ENCODE measurements at places on chromosomes 7 and 10.

- DNase-seq: no peak
Measured at GRCh38 chr7:68009716-68010115, 1013.1 kb downstream of the TYW1 start.

- DNase-seq: no peak
Measured at GRCh38 chr10:30454744-30455510, 20.9 kb downstream of the MAP3K8 start.

GRCh38 chr7:100675581-100676350 is 2.2 kb downstream of the GNB2 start:
- DNase-seq: peak; percentile 80

- peak; percentile 54 for DNase-seq
Measured at GRCh38 chr10:76133597-76134255, 702.3 kb downstream of the LRMDA start.

- peak; percentile 47 for DNase-seq
Measured at GRCh38 chr10:125157505-125157904, 2.9 kb downstream of the CTBP2 start.

GRCh38 chr7:139596626-139597025 is 73.1 kb downstream of the CLEC2L start:
- DNase-seq: no peak

DNA sequence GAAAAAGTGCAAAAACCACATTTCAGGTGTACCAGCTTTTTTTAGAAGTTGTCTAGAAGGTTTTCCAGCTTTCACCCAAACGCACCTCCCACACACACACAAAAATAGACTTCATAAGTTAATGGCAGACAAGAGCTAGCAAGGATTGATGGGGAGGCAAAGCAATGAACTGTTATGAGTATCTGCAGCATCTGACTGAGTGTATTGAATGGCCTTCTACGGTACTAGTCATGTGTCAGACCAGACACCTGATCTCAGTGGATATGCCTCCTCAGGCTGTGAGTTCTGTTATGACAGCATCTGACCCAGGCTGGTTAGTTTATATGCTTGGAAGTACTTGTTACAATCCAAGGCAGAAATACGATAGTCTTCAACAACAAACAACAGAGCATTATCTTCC is 406.1 kb upstream of the AUTS2 start:
- DNase-seq: no peak

- DNase-seq: no peak
Measured at GRCh38 chr10:72932259-72933015, 22.2 kb downstream of the PLA2G12B start.

GRCh38 chr7:151599401-151600227 is 79.9 kb upstream of the RHEB start:
- peak; percentile 72 for DNase-seq

- DNase-seq: no peak
Measured at GRCh38 chr10:55441777-55442176, 640.7 kb upstream of the PCDH15 start.

GRCh38 chr10:14742382-14742781 is 32.3 kb downstream of the FAM107B start:
- DNase-seq: no peak

DNA sequence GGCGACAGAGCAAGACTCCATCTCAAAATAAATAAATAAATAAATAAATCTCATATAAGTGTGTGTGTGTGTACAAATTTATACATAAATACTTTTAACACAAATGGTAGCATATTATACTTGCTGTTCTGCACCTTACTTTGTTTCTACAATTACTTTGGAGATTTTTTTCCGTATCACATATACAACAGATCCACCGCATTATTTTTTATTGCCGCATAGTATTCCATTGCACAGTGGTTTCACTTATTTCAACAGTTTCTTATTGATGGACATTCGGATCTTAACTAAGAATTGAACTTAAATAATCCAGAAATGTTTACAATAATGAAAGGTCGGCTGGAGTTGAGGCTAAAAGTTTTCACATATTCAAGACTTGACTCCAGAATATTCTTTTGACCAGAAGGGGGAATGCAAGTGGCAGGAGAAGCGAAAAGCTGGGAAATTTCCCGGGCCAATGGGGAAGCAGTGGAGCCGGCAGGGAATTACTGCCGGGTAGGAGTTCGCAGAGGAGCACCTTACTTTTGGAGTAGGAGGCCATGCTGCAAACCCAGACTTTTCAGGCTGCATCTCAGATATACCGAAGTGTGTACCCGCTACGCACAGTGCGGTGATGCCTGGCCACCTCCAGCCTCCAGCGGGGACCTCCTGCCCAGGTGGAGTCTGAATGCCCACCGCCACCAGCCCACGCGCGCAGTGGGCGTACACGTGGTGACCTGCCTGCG is 415 bp upstream of the CNNM1 start:
- no peak for DNase-seq

DNA sequence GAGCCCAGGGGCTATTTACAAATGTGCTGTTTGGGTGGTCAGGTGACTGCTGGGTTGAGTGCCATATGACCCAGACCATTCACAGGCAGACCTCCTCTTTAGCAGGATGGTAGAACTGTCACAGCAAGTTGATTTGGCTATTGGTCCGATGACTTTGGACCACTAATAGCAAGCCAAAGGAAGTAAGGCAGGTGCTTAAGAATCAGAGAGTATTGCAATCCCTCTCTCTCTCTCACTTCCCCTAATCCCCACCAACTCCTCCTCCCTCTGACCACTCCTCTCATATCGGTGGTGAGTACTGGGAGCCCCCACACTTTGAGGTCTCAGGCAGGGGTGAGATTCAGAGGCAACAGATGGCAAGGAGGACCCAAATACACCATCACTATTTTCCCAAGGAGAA is 165.3 kb downstream of the TRIL start:
- no peak for DNase-seq

- no peak for DNase-seq
Measured at GRCh38 chr10:71205468-71205867, 6.9 kb upstream of the UNC5B start.

DNA sequence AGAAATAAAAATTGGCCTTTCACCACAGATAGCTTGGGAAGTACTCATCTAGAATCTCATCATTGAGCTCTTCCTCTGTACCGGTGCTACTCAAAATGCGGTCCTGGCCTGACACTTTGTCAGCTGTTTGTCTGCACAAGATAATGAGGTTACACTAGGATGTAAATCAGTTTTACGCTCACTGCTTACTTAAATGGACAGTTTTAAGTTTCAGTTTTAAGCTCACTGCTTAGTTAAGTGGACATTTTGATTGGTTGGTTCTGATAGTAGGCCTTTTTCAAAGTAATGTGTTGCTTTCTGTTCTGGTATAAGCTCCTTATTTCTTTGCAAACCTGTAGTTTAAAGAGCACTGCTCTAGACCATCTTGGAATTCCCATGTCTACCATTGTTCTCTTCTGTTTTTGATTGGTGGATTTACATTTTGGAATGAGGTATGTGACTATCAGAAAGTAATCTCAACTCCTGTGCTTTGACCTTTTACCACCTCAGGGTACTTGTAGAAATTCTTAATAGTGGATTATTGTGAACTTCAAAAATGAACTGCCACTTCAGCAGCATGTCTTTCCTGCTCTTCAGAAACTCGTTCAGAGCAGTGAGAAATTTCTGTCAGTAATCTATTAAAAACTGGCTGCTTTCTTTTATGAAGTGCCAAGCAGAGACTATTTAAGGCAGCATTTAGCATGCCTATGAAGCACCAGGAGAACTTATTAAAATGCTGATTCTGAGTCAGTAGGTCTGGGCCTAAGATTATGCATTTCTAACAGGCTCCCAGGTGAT is 55.0 kb downstream of the C1GALT1 start:
- no peak for DNase-seq

GRCh38 chr10:20181434-20181833 is 365.2 kb downstream of the PLXDC2 start:
- DNase-seq: no peak

DNA sequence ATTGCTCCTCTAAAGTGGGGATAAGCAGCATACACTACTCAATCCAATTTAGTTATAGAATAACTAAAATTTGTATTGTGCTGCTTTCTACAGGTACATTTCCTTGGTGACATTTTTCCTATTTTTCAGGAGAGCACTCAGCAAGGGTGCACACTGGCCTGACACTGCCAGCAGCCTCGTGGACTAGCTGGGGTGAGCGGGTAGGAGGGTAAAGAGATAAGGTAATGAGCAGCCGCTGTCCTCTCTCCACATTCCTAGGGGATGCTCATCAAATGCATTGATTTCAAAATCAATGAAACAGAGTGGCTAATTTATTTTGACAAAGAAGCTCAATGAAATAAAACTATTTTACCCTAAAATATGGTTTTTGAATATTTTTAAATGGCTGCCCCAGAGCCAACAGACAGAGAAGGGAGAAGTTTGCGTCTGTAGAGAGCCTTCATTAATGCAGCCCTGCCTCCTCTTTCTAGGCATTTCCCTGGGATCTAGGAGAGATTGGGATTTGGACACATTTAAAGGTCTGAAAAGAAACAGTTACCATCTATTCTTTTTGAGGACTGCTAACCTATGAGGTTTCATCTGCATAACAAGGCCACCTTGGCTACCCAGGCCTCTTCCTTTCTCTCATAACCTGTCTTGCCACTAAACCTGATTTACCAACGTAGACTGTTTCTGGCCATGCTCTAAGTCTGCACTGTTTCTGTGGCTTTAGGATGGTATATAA is 561.0 kb downstream of the IPMK start:
- no peak for DNase-seq

- no peak for DNase-seq
Measured at GRCh38 chr7:148856578-148856881, 27.6 kb downstream of the EZH2 start.

- DNase-seq: no peak
Measured at GRCh38 chr10:116015583-116016333, 257.2 kb downstream of the GFRA1 start.

GRCh38 chr7:70480927-70481569 is 650.9 kb upstream of the GALNT17 start:
- DNase-seq: peak; percentile 66

- DNase-seq: peak; percentile 46
Measured at GRCh38 chr7:81715984-81716588, 53.8 kb downstream of the HGF start.

- DNase-seq: no peak
Measured at GRCh38 chr10:89697946-89698345, 3.4 kb upstream of the KIF20B start.

DNA sequence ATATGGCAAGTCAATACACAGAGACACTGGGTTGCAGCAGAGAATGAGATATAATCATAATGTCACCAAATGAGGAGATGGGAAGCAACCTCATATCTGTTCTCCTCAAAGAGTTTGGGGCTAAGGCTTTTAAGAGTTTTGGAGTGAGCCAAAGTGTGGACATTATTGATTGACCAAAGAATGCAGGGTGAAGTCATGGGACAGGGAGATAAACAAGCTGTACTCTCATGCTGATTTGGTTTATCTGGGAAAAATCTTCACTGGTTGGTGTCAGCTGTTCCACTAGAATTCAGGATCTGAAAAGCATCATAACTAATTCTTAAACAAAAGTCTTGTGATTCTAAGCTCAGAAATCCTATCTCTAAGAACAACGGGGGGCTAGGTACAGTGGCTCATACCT is 585.9 kb upstream of the NRP1 start:
- no peak for DNase-seq

GRCh38 chr7:27697861-27698430 is 35.3 kb upstream of the HIBADH start:
- peak; percentile 71 for DNase-seq

- DNase-seq: peak; percentile 63
Measured at GRCh38 chr10:81179805-81180452, 642.2 kb downstream of the SH2D4B start.

DNA sequence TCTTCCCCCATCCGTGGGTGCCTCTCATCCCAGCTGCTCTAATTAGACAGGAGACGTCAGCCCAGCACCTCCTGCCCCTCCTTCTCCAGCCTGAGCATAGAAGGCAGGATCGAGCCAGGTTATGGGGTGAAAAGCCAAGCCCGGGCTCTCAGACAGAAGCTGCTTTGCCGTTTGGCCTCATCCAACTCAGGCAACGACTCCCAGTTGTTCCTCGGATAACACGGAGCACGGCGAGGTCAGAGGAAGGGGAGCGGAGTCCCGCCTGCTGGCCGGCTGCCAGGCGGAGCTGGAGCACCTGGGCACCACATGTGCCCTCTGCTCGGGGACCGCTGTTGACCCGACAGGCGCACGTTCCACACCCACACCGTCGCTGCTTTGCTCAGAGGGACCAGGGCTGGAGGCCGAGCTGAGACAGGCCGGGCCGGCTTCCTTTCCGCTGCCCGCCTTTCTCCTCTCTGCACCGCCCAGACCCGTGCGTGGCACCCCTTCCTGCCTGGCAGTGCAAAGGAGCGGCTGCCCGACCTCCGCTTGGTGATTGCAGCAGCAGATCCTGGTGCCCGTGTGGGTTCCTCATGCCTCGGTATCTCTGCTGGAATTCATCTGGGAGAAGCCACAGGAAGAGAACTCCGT is 21.6 kb upstream of the UNCX start:
- no peak for DNase-seq

- DNase-seq: no peak
Measured at GRCh38 chr10:73097305-73097670, 622 bp upstream of the P4HA1 start.

DNA sequence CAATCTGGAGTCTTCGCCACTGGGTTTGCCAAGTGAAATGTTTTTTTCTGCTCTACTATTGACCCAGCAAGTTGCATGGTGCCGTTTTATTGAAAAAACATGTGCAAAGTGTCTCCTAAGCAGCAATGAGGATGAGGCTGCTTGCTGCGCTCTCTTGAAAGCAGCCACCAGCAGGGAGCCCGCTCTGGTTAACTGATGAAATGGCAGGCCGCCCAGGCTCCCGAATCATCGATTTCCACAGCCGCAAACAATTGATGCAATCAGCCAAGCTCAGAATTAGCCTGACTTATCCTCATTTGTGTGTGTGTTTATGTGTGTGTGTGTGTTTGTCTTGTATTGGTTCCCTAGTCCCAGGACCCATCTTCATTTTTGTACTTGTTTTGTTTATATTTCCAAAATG is 22.2 kb upstream of the LYZL1 start:
- no peak for DNase-seq

DNA sequence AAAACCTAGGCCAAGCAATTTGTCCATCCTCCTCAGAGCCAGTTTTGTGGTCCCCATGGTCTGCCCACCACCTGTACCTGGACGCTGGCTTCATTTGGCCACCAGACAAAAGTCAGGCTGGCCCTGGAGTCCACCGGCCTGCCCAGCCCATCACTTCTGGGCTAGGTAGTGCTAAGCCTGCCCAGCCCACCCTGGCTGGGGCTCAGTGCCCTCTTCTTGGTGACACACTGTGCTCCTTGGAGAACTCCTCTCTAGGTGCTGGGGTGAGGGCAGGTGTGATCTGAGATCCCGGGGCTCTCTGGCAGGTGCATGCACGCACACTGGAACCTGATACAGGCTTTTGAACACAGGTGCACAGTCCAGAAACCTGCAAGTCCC is 1.1 kb downstream of the AIFM2 start:
- no peak for DNase-seq

DNA sequence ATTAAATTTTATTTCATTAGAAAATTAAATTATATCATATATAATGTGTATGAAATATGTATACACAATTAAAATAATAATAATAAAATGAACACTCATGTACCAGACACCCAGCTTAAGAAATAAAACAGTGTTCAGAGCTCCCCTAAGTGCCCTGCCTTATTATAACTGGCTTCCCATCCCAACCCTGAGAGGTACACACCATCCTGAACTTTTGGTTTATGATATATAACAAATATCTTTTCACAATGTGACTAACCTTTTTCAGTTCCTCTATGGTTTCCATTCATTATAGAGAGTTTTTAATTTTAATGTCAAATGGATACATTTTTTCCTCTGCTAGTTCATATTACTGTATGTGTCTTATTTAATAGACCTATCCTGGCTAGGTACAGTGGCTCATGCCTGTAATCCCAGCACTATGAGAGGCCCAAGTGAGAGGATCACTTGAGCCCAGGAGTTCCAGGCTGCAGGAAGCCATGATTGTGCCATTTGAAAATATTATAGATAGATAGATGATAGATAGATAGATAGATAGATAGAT is 24.0 kb upstream of the STEAP2 start:
- DNase-seq: no peak
